NCI-H460 (cell line): ENCODE measurements at places on chromosomes 7 and 10. TPM values are rescaled to one million over a fixed set of nuclear protein-coding genes. Genes with fewer than 3 reads are reported as not detected.

RASA4B gene
- 2.7 and 3.3 TPM in 2 replicates for total RNA-seq

MYOZ1 gene
- total RNA-seq, result not detected in 2 replicates

PVRIG gene
- not detected in 2 replicates for total RNA-seq

DNA sequence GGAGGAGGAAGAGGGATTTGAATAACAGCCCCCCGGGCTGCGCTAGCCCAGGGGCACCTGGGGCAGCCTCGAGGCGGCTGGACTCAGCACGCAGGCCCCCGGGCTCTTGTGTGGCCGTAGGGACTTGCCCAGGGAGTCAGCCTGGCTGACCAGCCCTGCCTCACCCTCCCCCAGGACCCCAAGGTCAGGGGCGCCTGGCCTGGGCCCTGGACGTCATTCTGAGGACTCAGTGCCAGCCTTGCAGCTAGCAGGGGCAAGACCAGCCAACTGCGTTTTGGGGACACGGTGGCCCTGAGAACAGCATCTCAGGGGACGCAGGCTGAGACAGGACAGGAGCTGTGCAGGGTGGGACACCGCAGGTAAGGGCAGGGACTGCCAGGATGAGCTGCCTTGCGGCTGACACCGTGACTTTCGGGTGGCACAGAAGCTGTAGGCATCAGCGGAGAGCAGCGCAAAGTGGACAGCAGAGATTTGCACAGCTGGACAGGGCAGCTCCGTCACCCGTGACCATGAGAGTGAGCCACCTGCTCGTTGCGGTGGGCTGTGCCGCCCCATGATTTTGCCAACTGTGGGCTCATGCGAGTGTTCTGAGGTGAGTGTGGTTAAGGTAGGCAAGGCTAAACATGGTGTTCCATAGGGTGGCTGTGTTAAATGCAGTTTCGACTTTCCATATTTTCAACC, 48.1 kb upstream of the UBE3C start:
- no peak for DNase-seq

- no peak for DNase-seq
These were observed 79.2 kb downstream of the GLRX3 start for GRCh38 chr10:130215151-130215930.

DNA sequence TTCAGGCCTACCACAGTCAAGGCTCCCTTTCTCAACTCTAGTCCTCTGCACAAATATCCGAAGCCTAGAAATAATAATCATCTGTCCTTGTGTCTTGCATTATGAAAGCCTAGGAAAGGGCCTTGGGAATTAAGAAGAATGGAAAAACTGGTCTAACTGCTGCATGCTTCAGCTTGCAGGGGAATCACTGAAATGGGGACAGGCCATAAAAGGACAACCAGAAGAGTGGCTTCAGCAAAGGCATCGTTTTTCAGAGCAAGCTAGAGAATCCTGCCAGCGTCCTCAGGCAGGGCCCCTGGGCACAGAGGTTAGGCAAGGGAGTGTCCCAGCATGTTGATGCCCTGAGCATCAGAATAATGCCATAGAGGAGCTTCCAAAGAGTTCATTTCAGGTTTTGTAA, 13.2 kb downstream of the ERVW-1 start:
- DNase-seq, result no peak

- DNase-seq, result no peak
These were observed 62.6 kb downstream of the ZNF777 start for GRCh38 chr7:149398195-149398820.

DNA sequence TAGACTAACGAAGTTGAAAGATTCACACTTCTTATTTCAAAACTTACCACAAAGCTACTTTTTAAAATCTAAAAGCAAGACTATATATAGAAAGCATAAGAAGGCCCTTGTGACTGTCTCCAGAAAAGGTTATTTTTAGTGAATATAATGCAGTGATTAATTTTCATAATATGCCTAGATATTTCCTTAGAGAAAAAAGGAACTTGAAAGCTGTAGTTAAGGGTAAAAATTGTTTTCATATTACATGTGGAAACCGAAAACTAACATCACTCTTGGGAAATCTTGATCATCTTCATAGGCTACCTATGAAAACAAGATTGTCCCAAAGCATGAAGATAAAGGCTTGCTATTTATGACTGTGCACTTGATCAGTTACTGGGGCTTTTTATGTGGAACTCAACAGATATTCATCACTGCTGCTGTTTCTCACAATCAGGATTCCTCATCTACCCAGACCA, 223.2 kb downstream of the SH2D4B start:
- DNase-seq, result no peak
